Fibroblast of gingiva (primary cell): ENCODE measurements at places on chromosomes 4 and X.

DNA sequence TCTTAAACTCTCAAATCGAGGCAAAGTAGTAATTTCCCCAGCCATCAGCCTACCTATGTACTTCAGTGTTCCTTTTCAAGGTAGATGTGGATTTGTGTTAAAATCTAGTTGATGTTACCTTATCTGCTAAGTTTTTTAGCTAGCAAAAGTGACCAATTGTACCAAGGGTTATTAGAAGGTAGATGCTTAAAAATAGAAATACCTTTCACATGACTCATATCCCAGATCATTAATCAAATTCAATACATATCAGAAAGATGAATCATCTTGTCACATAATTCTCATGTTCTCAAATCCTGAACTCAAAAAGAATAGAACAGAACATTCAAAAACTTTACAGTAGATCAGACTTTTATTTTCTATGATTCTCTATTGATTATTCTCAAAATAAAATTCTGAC, 3.5 kb downstream of the ENAM start:
- DNase-seq = no peak

DNA sequence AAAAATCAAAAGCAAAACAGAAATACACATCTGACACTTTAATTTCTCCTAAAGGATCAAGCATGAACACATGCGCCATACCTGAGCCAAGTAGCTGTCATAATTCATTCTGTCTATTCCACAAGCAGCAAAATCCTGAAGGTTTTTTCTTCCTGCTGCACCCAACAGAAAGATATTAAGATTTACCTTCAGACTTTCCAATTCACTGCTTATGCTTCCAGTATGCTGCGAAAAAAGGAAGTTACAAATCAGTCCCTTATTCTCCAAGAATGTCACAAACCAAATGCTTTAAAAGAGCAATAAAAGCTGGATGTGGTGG, 29.2 kb upstream of the FGFBP2 start:
- DNase-seq = no peak

- no peak for DNase-seq
Observed at GRCh38 chr4:138259824-138260223, 17.7 kb upstream of the SLC7A11 start.

DNA sequence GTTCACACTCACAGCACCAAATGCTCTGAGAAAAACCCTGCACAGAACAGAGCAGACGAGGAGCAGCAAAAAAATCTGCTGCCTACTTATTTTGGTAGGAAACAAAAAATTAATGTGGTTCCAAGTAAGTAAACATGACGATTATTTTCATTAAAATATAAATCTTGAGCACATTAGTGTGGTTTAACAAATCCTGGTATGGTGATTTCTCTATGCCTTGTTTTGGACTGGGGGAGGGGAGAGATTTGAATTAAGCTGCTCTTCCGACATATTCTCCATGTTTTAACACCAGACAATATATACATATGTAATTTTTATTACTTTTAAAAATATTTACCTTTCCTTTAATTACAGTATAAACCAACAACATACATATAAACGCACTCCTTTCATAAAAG, 1.8 kb downstream of the CAMK2D start:
- DNase-seq = no peak

- peak; percentile 86 for DNase-seq
Observed at GRCh38 chr4:113547487-113548042, 214.0 kb downstream of the CAMK2D start.

- DNase-seq = no peak
Observed at GRCh38 chrX:40637687-40638086, 9.7 kb downstream of the CXorf38 start.
